Caco-2 (cell line): ENCODE measurements at places on chromosomes 2 and 18. TPM values are rescaled to one million over a fixed set of nuclear protein-coding genes. Genes with fewer than 3 reads are reported as not detected.

DNA sequence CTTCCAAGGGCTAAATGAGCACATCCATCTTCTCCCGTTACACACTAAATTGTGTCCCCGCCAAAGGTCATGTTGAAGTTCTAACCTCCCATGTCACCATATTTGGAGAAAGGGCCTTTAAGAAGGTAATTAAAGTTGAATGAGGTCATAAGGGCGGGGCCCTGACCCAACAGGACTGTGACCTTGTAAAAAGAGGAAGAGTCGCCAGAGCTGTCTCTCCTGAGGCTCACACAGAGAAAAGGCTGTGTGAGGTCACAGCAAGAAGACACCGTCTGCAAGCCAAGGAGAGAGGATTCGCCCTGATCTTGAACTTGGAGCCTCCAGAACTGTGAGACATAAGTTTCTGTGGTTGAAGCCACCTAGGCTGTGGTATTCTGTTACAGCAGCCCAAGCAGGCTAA lies 24.1 kb downstream of the TRABD2A start:
- H3K4me1 ChIP-seq, result no peaks in the 10 kb centered on the region
- H3K27ac ChIP-seq, result no peak overlapping the region
- H3K4me3 ChIP-seq, result no peak overlapping the region

The ADD2 gene
- not detected in 2 replicates for total RNA-seq

GRCh38 chr2:72961853-72962468 lies 44.6 kb downstream of the EMX1 start:
- no peaks in the 10 kb centered on the region for H3K36me3 ChIP-seq
- H3K4me3 ChIP-seq, result no peak overlapping the region
- DNase-seq, result no peak

DNA sequence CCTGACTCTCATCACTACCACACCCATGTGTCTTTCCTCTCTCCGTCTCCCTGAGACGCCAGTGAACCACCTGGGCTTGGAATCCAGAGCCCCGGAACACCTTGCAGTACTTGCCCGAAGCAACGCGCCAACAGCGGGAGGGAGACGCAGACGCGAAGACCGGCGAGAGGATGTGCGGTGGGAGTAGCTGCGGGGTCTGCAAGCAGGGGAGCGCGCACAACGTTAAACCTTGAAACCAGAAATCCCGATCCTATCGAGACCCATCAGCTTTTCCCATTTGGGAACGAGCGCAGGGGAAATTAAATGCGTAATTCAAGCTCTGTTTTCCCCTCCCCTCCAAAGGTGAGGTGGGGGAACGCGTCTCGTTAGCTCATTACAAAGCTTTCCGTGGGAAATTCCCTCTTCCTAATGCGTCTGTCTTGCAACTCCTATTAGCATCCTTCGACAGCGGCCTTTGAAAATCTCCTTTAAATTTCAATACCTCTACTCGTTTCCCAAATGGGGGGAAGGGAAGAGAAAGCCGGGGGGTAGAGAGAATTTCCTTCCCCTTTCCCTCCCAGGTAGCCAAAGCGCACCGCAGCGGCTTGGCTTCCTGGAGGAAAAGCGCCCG lies 421 bp upstream of the CNTNAP5 start:
- no peak overlapping the region for H3K27ac ChIP-seq
- H3K4me1 ChIP-seq, result no peaks in the 10 kb centered on the region
- DNase-seq, result no peak
- no peaks in the 10 kb centered on the region for H3K36me3 ChIP-seq
- no peak overlapping the region for H3K4me3 ChIP-seq

DNA sequence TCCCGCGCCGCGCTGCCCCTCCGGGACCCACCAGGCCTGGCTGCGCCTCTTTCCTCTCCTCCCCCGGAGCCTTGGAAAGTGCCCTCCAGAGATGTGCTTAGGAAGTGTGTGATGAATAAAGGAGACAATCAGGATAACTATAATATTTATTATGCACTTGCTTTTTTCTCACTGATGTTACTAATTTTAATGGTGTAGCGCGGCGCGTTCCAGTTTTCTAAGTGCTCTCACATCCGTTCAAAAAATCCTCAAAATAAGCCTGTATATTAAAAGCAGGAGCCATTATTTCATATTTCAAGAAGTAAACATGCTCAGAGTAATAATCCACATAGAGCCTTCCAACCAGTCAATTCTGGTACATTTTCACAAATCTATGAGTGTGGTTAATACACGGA lies 941 bp upstream of the MPPE1 start:
- peak overlapping the region; percentile 87 for H3K4me3 ChIP-seq
- peak overlapping the region; percentile 91 for H3K27ac ChIP-seq
- H3K36me3 ChIP-seq, result no peaks in the 10 kb centered on the region
- peaks cover 25% of the 10 kb centered on the region for H3K4me1 ChIP-seq

The DNER gene
- total RNA-seq, result not detected in 2 replicates

- H3K4me1 ChIP-seq, result no peaks in the 10 kb centered on the region
- no peaks in the 10 kb centered on the region for H3K27me3 ChIP-seq
- peak overlapping the region; percentile 70 for H3K27ac ChIP-seq
- no peaks in the 10 kb centered on the region for H3K36me3 ChIP-seq
- no peak overlapping the region for H3K4me3 ChIP-seq
These were observed 245.6 kb upstream of the TCF4 start for GRCh38 chr18:55833543-55833942.

DNA sequence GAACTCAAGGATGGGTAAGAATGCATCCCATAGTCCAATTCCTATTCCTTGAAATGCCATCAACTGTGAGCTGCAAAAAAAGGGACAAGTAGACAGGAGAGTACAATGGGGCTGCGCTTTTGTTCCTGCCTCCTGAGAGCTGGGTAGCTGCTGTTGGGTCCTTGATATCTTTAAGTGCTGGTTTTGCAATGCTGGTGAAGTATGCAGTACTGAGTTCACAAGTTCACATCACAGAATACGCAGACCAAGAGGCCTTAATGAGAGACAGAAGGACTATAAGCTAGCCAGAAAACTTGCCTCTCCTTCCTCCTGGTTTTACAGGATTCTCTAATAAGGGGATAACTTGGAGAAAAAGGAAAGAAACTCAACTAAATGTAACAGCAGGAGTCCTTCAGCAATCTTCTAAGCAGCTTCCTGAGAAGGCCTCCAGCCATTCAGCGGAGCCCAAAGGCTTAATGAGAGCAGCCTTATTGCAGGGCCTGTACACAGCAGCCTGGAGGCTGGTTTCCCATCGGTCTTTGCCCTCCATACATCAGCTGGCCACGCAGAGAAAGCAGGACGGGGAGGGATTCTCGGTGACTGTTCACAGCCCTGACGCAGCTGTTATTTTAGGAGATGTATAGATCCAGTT lies 293.1 kb downstream of the CDCA7 start:
- H3K4me1 ChIP-seq, result peaks cover 32% of the 10 kb centered on the region
- no peaks in the 10 kb centered on the region for H3K27me3 ChIP-seq
- DNase-seq, result no peak
- H3K36me3 ChIP-seq, result no peaks in the 10 kb centered on the region
- no peak overlapping the region for H3K4me3 ChIP-seq

The C2orf15 gene
- total RNA-seq, result 11.3 and 12.5 TPM in 2 replicates

DNA sequence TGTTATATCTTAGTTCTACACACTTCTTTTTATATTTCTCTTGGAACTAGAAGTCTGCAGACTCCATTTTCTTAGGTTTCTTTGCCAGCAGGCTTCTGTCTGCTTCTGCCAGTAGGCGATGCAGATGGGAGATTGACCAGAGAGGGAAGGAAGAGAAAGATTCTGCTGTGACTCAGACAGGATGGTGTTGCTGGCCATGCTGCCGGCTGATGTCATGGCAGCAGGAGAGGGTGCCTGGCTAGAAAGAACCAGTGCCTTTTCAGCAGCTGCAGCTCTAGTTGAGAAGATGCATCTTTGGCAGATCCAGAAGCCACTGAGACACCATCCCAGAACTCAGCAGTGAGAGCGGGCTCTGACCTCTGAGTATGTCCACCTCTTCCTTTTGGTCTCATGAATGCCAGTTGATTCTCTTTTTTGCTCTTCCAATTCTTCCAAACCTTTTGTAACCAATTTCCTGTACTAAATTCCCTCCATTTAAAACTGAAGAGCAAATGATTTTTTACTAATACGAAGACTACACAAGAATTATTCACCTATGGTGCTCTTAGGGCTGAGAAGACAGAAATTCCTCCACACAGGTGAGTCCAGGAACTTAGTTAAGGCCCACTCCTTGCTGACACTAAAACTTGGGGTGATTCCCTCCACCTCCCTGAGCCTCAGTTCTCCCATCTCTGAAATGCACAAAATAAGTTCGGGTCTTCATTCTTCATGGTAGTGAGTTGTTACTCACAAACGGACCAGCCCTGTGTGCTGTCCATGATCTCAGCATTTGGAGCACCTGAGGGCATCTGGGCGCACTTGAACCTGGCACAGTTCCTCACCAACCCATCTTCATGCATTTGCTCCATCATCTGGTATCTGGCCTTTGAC lies 200.7 kb downstream of the MYCN start:
- no peaks in the 10 kb centered on the region for H3K27me3 ChIP-seq
- no peaks in the 10 kb centered on the region for H3K4me1 ChIP-seq
- no peak overlapping the region for H3K4me3 ChIP-seq
- no peak overlapping the region for H3K27ac ChIP-seq
- DNase-seq, result no peak
- no peaks in the 10 kb centered on the region for H3K36me3 ChIP-seq

DNA sequence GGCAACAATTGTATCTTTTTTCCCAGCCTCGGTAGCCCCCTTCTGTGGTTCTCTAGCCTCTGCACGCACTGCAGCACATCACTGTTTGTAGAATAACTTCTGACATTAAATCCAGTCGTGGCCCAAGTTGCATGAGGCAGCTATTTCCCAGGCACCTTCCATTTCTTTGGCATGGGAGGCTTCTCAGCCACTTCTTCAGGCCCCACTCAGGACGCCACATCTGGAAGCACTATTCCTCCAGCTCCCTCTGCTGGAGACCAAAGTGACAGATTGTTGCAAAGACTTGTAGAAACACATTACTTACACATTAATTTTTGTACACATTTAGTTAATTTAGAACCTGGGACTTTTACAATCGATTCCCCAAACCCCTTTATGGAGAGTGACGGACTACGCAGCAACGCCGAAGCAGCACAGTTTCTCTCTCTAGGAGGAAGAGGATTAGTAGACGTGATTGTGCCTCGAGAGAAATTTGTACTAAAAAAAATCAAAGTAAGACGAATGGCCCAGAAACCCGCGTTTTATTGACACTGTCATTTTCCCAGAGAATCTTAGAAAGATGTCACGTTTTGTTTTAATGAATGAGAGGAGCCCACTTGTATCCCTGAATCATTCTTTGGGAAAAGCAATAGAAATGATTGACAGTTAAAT lies 57.8 kb upstream of the RGPD5 start:
- H3K4me1 ChIP-seq, result 0 out of 2 replicates have a peak, but pooled peaks cover 3% of the 10 kb centered on the region
- no peak overlapping the region for H3K4me3 ChIP-seq
- H3K27ac ChIP-seq, result no peak overlapping the region
- H3K36me3 ChIP-seq, result no peaks in the 10 kb centered on the region
- DNase-seq, result peak; percentile 79
- no peaks in the 10 kb centered on the region for H3K27me3 ChIP-seq

DNA sequence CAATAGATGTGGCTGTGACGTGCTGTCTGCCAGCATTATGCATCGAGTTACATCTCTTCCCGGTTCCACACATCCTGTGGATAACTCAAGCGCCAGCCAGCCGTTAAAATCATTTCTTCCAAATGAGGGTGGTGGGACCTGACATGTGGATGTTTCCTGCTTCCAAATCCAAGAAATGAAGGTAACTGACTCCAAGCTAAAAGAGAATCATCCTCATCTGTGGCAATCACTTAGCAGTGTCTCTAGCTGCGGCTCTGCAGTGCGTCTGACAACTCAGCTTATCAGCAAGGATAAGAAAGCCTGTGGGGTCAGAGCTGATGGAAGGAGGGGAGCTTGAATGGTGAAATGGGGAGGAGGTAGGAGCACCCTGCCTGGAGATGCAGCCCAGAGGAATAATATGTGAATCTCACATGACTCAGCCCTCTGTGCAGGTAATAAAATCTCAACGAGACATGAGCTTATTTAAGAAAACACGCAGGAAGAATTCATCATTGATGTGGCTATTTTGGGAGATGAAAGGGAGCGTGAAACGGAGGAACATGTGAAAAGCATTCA lies 382.2 kb upstream of the TRIB2 start:
- no peaks in the 10 kb centered on the region for H3K27me3 ChIP-seq
- no peak for DNase-seq
- H3K36me3 ChIP-seq, result no peaks in the 10 kb centered on the region

- no peaks in the 10 kb centered on the region for H3K4me1 ChIP-seq
- no peak for DNase-seq
These were observed 1367.2 kb upstream of the SLC39A10 start for GRCh38 chr2:194289712-194290346.

DNA sequence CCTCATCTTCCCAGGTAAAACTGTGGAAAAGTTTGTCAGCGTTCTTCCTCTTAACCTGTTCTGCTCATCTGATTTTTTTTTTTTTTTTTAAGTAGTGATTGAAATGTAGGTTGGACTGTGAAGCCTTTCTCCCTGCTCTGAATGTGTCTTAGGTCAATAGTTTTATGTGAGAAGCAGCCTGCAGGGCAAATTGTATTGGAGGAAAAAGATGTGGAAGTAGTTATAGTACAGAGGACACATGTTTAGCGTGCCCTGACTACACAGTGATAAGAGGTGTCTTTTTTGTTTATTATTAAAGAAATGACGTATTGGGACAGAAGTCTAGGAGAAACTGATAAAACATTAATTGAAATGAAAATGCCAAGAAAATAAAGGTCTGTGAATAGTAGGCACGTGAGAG lies 1.5 kb downstream of the MTA3 start:
- peak overlapping the region; percentile 95 for H3K4me3 ChIP-seq
- H3K4me1 ChIP-seq, result peaks cover 18% of the 10 kb centered on the region

- H3K27ac ChIP-seq, result no peak overlapping the region
- H3K4me3 ChIP-seq, result no peak overlapping the region
- no peaks in the 10 kb centered on the region for H3K4me1 ChIP-seq
- no peak for DNase-seq
These were observed 88.4 kb upstream of the NPAS2 start for GRCh38 chr2:100731535-100731981.

The CTLA4 gene
- total RNA-seq, result 0.43 TPM in 1 of 2 replicates, not detected in the other

- H3K36me3 ChIP-seq, result no peaks in the 10 kb centered on the region
- no peak for DNase-seq
These were observed 44.3 kb upstream of the CAB39 start for GRCh38 chr2:230668184-230668938.

The LIPT1 gene
- total RNA-seq, result 9.4 and 10.2 TPM in 2 replicates

The LOXL3 gene
- total RNA-seq, result 13.8 and 15.9 TPM in 2 replicates

The WDSUB1 gene
- total RNA-seq, result 15.5 and 16.5 TPM in 2 replicates

GRCh38 chr2:177331466-177331997 lies 61.0 kb upstream of the AGPS start:
- H3K36me3 ChIP-seq, result 0 out of 2 replicates have a peak, but pooled peaks cover 2% of the 10 kb centered on the region
- H3K27ac ChIP-seq, result no peak overlapping the region
- peaks cover 41% of the 10 kb centered on the region for H3K4me1 ChIP-seq

DNA sequence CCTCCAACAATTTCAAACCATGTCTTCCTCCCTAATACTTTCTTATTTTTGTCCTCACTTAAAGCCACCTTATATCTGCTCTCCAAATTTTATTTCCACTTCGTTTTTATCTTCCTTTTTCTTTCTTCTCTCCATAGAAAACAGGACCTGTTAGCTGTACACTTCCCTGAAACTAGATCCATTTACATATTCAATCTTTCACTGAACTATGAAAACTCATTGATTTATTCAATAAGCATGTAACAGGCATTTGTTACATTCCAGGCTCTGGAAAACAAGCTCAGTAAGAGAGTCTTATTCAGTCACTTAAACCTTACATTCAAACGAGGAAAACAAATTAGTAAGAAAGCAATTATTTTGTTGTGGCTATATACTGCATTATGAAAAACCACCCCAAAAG lies 1225.3 kb downstream of the SUCLG1 start:
- DNase-seq, result no peak
- H3K36me3 ChIP-seq, result no peaks in the 10 kb centered on the region
- no peak overlapping the region for H3K4me3 ChIP-seq
- H3K27me3 ChIP-seq, result no peaks in the 10 kb centered on the region
- no peaks in the 10 kb centered on the region for H3K4me1 ChIP-seq

The ZAP70 gene
- 0.82 and 0.86 TPM in 2 replicates for total RNA-seq

- no peak overlapping the region for H3K27ac ChIP-seq
- no peaks in the 10 kb centered on the region for H3K27me3 ChIP-seq
- no peak overlapping the region for H3K4me3 ChIP-seq
- H3K4me1 ChIP-seq, result no peaks in the 10 kb centered on the region
These were observed 9.7 kb downstream of the FAM98A start for GRCh38 chr2:33589444-33589843.

The CGREF1 gene
- 4.4 and 5.0 TPM in 2 replicates for total RNA-seq
